ENCODE measurements at places on chromosomes 7 and 10.

DNA sequence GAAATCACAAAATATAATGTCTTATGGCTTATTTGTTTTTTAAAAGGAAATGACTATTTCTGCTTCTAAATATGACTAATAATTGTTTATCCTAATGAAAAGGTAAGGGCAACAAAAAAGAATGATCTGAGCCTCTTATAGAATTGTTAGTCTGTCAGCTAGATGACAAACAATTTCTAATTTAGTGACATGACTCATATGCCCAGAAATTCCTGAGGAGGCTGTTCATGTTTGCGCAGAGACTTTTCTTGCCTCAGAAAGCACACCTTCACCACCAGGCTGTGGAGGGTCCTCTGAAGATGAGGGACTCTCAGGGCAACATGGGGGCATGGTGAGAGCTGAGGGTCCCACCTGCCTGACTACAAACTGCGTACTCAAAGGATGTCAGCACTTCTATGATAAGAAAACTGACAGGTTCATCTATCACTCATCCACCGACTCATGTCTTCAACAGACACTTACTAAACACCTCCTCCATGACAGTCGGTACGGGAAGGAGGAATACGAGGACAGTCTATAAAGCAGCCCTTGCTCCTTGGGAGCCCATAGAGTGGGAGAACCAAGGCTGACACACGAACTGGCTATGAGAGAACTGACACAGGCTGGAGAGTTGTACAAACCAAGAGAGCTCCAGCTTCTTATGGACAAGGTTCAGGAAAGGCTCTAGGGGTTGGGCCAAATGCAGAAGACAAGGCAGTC is 102.0 kb downstream of the PKD1L1 start:
- DNase-seq = no peak

DNA sequence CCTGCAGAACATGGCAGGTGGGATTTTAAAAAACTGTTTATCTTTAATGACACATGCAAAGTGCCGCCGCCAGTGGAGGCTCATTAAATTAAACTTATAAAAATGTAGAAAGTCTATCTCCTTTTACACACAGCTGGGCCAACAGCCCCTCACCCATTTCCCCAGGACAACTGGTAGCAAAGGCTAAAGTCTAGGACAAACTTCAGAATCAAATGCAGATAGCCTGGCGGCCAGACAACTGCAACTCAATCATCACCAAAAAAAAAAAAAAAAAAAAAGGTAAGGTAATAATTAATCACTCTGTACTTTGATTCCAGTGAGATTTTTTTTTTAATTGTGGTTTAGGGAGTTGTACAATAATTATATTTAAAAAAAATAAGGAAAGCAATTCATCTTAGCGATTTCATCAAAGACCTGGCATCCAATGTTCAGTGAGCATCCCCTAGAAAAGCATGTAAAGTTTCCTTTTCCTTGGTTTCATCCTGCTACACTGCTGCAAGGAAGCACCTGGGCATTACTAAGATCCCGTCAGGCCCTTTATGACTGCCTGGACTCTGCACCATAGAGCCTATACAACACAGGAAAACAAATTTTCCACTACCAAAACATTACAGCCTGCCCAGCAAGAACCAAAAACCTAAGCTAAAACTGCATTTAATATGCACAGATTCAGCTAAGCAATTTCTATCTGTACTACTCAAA is 98.5 kb downstream of the GRB10 start:
- no peak for DNase-seq

GRCh38 chr10:86046845-86047460 is 319.6 kb downstream of the GRID1 start:
- DNase-seq = no peak

DNA sequence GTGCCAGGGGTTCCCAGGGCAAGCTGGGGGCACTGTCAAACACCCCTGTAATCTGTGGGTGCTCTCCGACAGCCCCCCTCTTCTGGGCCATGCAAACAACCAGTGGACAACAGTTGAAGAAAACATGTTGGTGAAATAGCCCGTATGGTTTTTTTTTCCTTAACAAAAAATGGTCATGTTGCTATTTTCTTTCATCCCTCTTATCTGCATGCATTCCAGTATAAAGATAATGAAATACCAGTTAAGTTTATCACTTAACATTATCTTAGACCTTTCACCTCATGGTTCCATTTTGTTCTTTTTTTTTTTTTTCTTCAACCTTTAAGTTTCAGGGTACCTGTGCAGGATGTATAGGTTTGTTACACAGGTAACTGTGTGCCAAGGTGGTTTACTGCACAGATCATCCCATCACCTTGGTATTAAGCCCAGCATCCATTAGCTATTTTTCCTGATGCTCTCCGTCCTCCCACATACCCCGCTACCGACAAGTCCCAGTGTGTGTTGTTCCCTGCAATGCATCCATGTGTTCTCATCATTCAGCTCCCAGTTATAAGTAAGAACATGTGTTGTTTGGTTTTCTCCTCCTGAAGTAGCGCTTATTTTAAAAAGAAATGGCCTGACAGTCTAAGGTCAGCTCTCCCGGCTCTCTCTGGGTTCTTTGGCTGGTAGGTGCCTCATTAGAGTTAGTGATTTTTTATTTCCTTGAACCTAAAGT is 110.1 kb downstream of the NRP1 start:
- DNase-seq = no peak

GRCh38 chr7:149226840-149227494 is 12.5 kb upstream of the ZNF212 start:
- DNase-seq = no peak

GRCh38 chr7:39637400-39637799 is 14.0 kb downstream of the RALA start:
- DNase-seq = no peak

- DNase-seq = no peak
Observed at GRCh38 chr10:89576022-89576421, 40.6 kb upstream of the SLC16A12 start.

GRCh38 chr10:43069211-43069515 is 7.7 kb upstream of the RET start:
- DNase-seq = no peak

DNA sequence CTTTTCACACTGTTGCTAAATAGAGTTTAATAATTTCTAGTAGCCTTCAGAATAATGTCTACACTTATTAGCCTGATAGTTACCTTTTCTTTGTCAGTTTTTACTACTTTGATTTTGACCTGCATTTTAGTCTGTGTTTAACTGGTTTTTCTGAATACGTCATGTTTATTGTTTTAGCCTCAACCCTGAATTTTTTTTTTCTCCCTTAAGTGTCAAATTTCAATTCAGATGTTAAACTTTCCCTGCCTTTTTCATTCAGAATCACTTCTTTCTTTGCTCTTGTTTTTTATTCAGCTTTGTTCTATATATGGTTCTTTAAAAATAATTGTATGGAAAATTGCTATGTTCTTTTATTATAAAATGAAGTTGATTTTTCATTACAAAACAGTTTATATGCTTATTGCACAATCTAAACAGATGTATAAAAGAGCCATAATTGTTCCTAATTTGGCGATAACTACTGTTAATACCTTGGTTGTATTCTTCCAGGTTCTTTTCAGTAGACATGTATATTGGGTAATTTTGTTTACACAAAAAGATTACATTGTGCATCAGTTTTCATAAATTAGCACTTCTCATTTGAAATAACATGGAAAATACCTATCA is 159.7 kb downstream of the ADK start:
- DNase-seq = no peak

DNA sequence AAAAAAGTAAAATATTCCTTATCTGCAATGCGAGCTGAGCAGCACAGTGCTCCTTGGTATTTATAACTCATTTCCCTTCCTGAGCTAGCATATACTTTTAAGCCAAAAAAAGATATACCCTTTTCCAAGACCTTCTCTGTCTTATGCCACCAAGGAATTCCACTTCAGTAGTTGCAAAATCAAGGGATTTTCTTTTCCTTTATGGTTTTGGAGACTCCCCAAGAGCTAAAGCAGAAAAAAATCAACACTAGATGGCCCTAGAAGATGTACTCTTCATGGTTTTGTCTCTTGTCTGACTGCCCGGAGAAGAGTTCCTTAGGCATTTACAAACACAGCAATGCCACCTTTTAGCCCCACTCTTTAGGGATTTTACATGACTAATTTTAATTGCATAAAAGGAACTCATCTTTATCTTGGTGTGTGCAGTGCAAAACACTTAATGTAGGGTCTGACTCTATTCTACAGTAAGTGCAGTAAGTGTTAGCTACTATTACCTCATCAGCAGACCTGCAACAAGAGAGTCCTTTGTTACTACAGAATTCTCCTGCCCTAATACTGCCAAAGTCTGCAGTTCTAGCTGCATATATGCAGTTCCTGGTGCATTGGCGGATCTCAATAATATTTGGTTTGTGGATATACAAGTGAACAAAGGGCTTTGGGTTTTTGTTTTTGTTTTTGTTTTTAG is 443.3 kb downstream of the GFRA1 start:
- DNase-seq = no peak

GRCh38 chr7:94001396-94001795 is 2.8 kb downstream of the BET1 start:
- no peak for DNase-seq

- DNase-seq = no peak
Observed at GRCh38 chr10:31620226-31621151, 301.5 kb downstream of the ZEB1 start.

DNA sequence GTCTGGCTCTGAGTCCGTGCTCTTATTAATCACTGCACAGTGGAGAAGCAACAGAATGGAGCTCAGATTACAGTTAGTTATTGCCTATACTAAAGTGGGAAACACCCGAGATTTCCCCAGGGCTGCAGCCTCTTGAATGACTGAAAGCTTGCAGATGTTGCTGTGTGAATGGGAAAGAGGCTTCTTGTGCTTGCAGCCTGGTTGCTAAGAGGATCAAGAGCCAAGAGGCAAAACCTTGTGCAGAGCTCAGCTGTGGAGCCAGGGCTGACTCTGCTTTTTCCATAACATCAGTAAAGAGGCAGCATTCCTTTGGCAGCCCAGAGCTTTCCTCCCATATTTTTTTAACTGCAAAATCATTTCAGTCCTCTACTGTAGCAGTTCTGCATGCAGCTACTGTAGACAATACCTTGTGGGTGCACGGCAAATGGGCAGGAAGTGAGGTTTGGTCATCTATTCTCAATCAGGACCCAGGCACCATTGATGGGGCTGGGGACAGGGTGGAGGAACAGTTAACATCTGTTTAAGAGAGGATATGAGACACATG is 86.5 kb downstream of the RALA start:
- DNase-seq = no peak

DNA sequence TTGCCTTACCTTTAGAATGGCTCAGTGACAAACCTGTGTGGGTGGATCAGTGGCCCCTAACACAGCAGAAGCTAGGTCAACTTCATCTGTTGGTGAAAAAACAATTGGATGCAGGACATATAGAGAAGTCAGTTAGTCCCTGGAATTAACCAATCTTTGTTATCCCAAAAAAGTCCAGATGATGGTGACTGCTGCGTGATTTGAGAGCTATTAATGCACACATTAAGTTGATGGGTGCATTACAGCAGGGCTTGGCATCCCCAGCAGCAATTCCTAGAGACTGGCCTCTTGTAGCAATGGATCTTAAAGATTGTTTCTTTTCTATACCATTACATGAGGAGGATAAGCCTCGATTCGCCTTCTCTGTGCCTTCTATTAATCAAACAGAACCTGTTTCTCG is 33.3 kb downstream of the OR13A1 start:
- DNase-seq = no peak

DNA sequence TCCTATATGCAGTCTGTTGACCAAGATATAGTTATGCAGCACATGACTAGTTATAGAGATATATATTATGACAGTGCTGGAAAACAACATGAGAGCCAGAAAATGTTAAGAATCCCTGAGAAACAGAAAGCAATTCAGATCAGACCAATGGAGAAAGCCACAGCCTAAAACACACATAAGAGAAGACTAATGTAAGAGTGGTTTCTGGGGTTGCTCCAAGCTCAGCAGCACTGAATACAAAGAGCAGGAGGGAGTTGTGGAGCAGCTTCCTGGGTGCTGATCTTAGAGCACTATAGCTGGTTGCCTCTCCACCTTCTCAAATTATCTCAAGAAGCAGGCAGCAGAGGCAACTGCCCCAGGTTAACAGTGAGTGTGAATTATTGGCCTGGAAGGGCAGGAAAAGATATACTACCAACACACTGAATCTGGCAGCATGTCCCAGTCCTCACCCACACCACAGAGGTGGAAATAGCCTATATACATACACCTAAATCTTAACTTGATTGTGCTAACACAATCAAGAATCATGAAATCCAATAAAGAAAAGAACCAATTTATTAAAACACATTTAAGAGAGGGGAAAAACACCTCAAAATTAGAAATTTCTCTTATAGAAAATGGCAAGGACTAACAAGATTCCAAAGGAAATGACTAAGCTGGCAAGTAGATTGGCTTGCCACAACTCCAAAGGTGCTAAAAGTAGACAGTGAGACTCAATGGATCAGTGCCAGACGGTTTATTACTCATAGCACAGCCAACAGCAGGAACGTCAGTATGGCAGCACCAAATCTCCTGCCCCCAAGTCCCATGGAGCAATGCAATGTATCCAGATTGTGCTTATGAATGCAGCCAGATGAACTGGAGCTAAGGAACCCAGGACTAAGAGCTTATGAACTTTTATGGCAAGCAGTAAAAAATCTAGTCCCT is 5.1 kb downstream of the PTTG1IP2 start:
- no peak for DNase-seq

DNA sequence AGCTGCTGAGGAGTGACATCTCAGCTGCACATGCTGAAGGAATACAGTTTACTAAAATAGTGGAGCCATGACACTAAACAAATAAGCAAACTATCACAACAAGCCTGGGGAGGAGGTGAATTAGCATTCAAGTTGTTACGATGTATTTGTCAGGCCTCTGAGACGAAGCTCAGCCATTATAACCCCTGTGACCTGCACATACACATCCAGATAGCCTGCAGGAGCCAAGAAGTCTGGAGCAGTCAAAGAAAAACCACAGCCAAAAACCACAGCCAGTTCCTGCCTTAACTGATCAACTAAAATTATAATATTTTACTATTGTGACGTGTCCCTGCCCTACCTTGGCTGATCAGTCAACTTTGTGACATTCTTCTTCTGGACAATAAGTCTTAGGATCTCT is 68.6 kb downstream of the NSUN6 start:
- DNase-seq = no peak

DNA sequence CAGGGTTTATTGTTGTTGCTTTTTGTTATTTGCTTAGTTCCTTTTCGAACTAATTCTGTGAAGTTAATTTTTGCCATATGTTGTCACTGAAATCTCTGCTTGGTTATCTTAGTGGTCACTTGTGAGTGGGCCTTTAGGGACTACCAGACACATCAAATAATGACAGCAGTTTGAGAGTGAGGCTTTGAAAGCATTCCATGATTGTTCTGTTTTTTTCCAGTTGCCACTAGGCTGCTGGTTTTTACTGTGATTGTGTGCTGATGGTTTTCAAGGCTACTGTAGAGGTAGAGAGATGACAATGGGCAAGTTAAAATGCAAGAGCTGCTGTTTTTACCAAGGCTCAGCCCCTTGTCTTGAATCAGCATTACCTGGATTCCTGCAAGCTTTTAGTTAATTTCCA is 20.0 kb downstream of the SEPTIN7 start:
- DNase-seq = no peak

DNA sequence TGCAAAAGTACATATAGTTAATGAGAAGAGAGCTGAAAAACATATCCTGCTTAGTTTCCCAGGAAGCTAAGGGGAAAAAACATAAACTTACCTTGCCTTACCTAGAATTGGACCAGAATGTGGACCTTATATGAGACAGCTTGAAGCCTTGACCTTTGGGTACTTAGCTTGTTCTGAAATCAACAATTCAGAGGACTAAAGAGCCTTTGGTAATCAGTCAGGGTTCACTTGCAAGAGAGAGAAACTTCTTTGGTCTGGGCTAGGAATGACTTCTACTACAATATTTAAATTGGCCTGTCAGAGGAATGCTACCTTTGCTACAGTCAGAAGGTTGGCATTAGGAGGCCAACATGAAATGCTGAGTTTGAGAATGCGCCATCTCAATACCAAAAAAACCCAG is 24.9 kb downstream of the SAMD8 start:
- no peak for DNase-seq

Data from stimulated activated CD4-positive, alpha-beta T cell treated with anti-CD3 and anti-CD28 coated beads, Interleukin-15, amount 100 ng/mL, for 1 hour (primary cell).